8988T (cell line): ENCODE measurements at places on chromosomes 7 and 10.

DNA sequence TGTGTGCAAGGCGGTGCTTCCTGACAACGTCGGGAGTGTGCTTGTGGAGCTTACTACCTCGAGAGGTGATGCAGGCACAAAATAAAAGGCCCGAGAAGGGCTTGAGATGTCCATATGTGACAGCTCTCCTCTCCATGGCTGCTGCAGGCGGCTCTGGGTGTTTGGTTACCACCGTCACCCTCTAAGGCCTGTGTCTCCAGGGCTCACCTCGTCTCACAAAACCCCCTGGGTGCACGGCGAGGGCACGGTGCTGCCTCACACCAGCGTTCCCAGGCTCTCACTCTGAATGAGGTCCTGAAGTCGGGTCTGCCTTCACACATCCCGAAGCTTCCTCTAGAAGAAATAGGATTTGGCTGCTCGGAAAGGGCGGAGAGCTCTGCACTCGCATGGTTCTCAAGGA, 32.9 kb downstream of the PROSER2 start:
- DNase-seq = no peak

DNA sequence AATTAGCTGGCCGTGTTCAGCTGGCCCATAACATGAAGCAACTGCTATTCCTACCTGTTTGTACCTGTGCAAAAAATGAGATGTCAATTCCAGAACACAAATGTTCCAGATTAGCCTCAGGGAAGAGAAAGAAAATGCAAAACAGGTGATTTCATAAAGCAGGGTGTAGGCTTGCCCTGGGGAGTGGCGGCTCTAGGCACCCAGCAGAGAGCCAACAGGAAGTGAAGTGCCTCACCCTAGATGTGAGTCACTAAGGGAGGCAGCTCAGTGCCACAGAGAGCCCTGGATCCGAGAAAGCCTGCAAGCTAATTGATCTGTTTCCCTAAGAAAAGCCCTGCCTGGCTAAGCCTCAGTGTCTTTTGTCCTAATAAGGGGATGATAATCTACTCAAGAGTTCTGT, 240.0 kb downstream of the ARHGAP21 start:
- peak; percentile 75 for DNase-seq

GRCh38 chr10:71974489-71975021, 10.4 kb downstream of the CHST3 start:
- no peak for DNase-seq

- DNase-seq = no peak
Observed at GRCh38 chr7:99139036-99139435, 4.9 kb downstream of the SMURF1 start.

GRCh38 chr10:66625709-66626590, 299.9 kb upstream of the LRRTM3 start:
- no peak for DNase-seq

- DNase-seq = no peak
Observed at GRCh38 chr7:138377306-138377705, 82.8 kb upstream of the TRIM24 start.

DNA sequence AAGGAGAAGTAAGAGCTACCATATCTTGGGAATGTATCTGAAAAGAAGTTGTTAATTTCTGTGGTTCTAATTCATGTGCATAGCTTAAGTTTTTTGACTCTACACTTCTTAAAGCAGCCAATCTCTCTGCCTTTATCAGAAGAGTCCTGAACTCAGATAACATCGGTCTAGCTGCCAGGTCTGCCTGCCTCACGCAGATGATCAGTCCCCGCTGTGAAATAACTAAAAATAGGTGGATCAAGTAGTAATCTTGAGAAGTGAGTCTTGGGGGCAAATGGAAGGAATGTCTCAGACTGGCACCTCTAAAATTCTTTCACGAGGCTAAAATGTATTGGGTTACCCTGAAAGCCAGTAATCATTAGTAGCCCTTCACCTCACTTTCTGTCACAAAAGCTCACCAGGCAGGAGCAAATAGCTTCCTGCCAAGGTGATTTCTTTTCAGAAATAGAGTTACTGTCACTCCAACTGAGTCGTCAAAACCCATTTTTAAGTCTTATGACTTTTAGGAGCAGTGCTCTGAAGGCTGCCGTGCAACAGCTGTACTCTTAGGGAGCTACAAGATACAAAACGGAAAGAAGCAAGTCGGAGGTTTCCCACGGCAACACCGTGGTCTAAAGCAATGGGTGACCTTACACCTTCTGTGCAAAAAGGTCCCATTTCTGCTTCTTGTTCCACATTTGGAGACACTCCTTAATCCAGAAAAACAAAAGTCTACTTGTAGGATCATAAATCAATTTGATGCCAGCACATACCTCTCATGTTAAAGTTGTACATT, 85.2 kb downstream of the ABCB5 start:
- DNase-seq = no peak

- no peak for DNase-seq
Observed at GRCh38 chr7:135200821-135201331, 10.4 kb downstream of the WDR91 start.

GRCh38 chr7:112395411-112395810, 54.8 kb upstream of the IFRD1 start:
- no peak for DNase-seq

- no peak for DNase-seq
Observed at GRCh38 chr7:102050864-102051460, 233.5 kb downstream of the CUX1 start.

GRCh38 chr10:5499493-5500140, at the start of gene CALML5:
CALML5 (minus strand) TSS chr10:5499570; CDS start chr10:5499438, 132 bp downstream.
- no peak for DNase-seq

DNA sequence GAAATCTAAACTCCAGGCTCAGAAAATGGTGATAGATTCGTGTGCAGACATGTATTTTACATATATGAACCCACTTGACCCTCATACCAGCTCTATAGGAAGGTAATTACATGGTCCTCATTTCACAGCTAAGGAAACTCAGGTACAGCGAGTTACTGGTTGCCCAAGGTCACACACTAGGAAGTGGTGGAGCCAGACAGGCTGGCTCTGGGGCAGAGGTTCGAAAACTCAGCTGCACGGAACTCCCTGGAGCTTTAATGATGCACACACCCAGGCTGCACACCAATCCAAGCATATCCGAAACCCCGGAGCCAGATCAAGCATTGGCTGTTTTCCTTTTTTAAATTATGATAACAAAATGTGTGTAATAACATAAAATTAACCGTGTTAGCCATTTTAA, 172.4 kb downstream of the COBL start:
- DNase-seq = no peak

DNA sequence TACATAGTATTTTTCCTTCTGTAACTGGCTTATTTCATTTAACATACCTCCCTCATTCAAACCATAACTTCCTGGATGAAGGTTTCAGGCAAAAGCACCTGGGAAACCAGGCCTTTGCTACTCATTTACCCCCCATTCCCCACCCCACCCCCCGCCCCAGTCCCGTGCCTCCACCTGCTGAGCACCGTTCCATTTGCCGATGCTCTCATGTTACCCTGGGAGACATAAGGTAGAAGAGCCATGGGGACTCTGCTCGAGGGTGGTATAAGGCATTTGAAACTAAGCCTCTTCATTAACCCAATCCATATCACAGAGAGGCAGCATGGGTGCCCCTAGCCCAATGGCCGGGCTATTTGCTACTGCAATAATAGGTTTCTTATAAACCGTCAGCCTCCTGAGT, 22.2 kb upstream of the MCM10 start:
- no peak for DNase-seq
